ENCODE measurements at places on chromosomes 4 and X.

DNA sequence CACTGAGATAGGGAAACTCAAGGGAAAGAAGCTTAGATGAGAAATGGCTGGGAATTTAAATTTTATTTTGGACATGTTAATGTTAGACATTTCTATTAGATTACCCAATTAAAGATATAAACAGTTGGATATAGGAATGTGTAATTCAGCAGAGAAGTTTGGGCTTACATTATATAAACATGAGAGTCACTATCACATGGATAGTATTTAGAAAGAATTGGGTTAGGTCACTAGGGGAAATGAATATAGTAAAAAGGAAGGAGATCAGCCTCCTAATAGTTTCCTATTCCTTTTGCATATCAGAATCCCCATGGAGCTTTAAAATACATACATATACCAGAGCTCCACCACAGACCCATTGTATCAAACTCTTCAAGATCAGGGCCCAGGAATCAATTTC lies 19.6 kb upstream of the CXCL5 start:
- DNase-seq = no peak

- DNase-seq = no peak
Observed at GRCh38 chr4:45078201-45078600, 351.8 kb upstream of the GNPDA2 start.

GRCh38 chrX:24575496-24575895 lies 71.7 kb downstream of the PCYT1B start:
- no peak for DNase-seq

- DNase-seq = no peak
Observed at GRCh38 chr4:128608006-128608405, 201.5 kb upstream of the JADE1 start.

DNA sequence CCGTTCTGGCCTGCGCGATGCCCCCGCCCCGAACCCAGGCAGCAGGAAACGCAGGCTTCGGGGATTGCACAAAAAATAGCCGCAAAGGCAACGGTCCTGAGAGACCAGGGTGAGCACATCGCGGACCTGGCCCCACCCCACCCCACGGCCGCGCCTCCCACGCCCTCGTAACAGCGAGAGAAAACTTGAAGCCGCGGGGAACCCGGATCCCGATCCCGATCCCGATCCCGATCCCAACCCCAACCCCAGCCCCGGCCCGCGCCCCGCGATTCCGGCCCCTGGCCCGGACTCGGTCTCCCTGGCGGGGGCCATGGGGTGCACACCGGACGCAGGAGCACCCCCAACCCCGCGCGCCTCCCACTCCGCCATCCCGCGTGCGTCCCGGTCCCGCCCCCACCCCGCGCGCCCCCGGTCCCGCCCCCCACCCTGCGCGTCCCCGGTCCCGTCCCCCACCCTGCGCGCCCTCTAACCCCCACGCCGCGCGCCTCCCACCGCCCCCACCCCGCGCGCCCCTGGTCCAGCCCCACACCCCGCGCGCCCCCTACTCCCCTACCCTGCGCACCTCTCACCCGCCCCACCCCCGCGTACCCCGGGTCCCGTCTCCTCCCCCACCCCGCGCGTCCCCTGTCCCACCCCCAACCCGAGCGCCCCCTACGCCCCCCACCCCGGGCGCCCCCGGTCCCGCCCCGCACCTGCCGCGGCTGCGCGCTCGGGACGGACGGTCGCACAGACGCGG lies 29.0 kb downstream of the NOP14 start:
- DNase-seq = no peak

DNA sequence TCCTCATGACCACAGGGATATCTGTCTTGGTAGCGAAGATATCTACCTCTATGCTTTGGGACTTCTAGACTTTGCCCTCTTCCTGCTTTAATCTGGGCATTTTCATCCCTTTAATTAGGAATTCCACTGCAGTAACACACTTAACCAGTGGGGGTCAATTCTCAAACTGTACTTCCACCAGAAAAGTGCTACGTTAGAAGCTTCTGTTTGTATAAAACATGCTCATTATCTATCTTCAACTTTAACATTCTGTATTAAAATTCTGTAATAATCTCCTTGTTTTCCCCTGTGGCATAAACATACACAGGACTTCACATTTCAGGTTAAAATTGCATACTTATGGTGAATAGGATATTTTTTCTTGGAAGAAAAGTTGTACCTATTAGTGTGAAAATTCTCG lies 105.6 kb downstream of the AMMECR1 start:
- DNase-seq = no peak

DNA sequence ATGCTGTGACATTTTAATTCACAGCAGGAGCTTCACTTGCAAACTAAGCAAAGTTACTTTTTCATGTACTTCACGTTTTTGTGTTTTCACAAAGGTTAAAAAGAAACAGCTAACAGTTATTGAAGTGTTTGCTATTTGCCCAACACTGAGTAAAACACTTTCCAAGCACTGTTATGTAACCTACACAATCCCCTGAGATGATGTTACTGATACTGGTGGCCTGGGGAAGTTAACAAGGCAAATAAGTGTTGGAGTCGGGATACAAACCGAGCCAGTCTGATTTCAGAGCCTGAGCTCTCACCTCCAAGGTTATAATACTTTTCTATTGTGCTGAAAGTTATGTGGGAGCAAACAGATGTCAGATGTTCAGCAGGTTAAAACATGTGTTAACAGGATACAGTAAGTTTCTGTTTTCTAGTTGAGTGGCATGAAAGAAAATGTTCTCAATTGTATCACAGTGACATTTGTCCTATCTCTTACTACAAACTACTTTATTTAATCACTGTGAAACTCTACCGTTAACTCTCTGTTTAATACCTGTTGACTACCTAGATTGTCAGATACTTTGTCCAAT lies 3.9 kb upstream of the CXCL13 start:
- DNase-seq = no peak

GRCh38 chrX:7233580-7234406 lies 85.8 kb upstream of the PUDP start:
- DNase-seq = no peak

- no peak for DNase-seq
Observed at GRCh38 chr4:58809366-58809765, 1699.2 kb upstream of the IGFBP7 start.

DNA sequence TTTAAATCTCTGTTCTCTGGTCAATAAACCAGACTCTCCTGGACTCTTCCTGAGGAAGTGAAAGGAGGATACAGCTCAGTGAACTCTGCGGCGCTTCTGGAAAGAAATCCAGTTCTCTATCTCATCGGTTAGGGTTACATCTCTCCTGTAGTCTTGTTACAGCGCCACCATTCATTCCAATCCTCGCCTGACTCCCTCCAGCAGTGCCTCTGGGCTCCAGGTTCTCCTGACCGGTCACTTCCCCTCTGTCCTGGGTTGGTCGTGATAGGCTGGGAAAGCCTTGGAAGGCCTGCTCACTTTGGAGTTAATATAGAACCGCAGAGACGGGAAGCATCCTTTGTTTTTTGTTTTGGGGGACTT lies 97.0 kb upstream of the STOX2 start:
- no peak for DNase-seq

GRCh38 chrX:77447653-77448569 lies 722 bp downstream of the FGF16 start:
- DNase-seq = no peak

DNA sequence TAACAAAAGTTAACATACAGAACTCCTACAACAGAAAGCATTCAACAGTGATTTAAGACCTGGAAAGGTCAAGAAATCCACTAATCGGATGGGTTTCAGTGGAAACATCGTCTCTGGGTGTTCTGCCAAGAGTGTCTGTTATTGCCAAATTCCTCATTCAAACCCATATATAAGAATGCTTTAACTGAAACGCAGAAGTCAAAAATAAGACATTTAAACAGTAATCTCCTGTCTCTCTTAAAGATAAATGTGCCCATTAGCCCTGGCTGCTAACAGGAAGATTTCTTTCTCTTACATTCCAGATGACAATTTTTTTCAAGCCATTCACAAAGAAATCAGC lies 31.5 kb downstream of the DCTD start:
- DNase-seq = no peak

- peak; percentile 41 for DNase-seq
Observed at GRCh38 chr4:6987588-6987961, 55.6 kb upstream of the TADA2B start.

GRCh38 chr4:134905061-134905460 lies 703.5 kb upstream of the PABPC4L start:
- DNase-seq = no peak

DNA sequence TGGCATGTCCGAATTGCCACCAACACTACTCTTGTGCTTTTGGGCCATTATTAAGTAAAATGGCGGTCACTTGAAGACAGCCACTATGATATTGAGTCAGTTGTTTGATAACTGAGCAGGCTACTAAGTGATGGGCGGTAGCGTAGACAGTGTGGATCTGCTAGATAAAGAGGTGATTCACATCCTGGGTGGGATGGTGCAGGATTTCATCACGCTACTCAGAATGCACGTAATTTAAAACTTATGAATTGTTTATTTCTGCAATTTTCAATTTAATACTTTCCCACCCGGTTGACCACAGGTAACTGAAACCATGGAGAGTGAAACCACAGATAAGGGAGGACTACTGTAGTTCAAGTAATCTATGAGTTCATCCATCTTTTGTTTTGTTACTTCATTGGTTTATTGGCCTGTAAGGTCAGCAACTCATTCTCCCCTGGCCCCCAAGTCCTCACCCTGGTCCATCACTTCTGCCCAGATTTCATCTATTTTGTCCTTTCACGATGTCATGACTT lies 2.9 kb downstream of the ARAF start:
- DNase-seq = no peak

DNA sequence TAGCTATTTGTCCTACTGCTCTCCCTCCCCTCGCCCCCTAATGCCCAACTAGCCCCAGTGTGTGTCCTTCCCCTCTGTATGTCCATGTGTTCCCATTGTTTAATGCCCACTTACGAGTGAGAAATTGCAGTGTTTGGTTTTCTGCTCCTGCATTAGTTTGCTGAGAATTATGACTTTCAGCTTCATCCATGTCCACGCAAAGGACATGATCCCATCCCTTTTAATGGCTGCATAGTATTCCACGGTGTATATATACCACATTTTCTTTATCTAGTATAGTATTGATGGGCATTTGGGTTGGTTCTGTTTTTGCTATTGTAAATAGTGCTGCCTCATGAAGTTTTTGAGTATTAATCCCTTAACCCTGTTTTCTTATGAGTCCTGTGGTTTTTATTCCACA lies 33.6 kb upstream of the CFAP299 start:
- no peak for DNase-seq

DNA sequence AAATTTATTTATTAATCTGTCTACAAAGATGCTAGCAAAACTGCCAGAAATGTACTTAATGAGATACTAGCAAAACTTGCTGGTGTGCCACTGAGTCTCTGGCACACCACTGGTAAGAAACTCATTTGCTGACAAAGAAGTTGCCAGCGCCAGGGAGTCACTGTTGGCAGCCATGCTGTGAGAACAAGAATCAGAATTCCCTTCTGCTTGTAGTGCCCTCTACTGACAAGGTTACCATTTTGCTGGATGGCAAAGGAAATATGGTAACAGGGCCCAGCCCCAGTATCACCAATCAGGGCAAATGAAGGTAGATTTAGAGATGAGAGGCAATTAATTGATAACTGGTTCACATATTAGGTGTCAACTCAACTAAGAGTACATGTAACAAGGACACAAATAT lies 750.1 kb upstream of the ADGRL3 start:
- DNase-seq = no peak

GRCh38 chr4:20624793-20625374 lies 75.4 kb upstream of the PACRGL start:
- peak; percentile 64 for DNase-seq

- peak; percentile 38 for DNase-seq
Observed at GRCh38 chr4:87353592-87353991, 30.9 kb upstream of the HSD17B13 start.

DNA sequence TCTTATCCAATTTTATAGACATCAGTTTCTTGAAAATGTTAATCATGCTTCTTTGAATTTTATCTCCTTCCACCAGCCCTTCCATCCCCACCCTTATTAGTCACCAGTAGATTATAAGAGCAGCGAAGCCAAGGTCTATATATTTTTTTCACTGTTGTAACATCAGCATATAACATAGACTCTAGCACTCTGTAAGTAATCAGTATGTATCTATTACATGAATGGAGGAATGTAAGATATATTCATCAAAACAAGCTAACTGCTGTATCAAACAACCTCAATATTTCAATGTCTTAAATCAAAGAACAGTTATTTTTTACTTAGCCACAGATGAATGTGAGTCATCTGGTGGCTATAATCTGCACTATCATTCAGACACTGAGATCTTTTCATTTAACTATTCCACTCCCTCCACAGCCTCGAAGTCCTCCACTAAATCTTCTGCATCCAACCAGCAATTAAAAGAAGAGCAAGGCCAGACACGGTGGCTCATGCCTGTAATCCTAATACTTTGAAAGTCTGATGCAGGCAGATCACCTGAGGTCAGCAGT lies 178.9 kb downstream of the CENPC start:
- no peak for DNase-seq

Measured in RWPE1 (cell line).